ENCODE measurements at places on chromosomes 1 and 21.

GRCh38 chr1:161420763-161421455 is 53.2 kb upstream of the CFAP126 start:
- DNase-seq = no peak

- DNase-seq = no peak
These were observed 48.9 kb upstream of the DIP2A start for GRCh38 chr21:46409641-46410406.

GRCh38 chr21:15135867-15136629 is 71.2 kb upstream of the NRIP1 start:
- DNase-seq = no peak

DNA sequence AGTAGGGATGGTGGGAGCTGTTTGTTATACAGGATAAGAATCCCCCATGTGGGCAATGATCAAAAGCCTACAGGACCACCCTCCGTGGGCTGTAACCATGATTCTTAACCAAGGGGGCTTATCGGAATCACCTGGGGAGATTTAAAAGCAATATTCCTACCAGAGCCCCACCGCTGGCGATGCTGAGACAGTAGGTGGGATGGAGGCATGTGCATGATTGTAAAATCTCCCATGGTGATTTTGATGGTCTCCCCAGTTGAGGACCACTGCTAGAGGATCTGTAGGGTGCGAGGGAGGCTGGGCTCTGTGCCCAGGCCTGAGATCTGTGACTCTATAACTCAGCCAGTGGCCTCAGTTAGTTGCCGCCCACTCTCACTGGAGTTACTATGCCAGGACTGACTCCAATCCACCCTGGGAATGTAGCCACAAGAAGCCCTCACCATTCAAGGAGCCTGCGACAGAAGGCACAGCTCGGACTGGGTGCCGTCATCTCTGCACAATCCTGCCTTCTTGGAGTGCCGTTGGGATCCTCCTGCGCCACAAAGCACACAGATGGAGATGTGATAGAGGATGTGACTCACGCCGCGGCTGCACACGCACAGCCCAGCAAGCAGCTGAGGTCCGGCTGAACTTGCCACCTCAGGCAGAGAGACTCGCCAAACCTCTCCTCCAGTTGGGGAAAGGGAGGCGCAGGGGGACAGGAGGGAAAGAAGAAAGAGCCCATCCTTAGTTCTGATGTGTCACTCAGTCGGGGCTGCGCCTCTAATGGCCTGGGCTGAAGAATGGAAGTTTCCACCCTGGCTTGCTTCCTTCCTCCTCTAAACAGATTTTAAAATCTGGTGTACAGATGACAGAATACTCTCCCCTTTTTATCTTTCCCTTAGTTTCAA is 26.5 kb downstream of the AKNAD1 start:
- DNase-seq = peak; percentile 32

DNA sequence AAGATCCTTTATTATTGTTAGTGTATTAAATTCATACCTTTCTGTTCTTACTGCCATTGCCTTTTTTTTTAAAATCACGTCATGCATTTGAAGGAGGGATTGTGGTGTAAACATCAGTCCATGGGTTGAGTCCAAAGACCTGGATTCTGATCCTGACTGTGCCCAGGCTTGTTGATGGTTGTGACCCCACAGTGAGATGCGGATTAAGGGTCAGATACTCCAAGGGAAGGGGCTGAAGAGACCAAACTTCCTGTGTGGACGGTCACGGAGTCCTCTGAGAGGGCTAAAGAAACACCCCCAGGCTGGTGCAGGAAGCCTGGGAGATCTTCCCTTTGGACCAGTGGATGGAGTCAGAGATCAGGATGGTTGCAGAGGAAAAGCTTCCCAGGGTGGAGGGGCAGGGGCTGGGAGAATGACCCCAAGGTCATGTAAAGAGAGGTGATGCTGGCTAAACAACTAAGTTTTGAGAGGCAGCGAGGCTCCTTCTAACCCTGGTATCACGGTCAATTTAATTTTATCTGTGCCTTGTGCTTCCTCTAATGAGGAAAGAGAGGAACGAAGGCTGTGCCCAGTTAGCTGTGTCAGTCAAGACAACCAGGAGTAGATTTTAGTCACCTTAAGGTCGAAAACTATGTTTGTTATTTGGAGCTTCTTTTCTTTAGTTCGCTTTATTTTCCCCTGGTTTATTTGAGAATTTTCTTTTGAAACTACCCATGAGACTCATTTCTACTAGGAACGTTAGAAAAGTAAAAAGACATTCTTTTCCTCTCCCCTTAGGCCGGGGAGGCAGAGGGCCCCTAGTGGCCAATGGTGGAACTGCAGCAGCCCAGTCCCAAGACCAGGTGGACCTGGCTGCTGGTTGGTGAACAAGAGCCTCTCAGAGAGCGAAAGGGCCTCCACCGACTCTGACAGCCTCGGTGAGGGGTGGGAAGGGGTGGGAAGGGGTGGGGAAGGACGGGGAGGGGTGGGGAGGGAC is 8.7 kb upstream of the GPR161 start:
- peak; percentile 74 for DNase-seq

DNA sequence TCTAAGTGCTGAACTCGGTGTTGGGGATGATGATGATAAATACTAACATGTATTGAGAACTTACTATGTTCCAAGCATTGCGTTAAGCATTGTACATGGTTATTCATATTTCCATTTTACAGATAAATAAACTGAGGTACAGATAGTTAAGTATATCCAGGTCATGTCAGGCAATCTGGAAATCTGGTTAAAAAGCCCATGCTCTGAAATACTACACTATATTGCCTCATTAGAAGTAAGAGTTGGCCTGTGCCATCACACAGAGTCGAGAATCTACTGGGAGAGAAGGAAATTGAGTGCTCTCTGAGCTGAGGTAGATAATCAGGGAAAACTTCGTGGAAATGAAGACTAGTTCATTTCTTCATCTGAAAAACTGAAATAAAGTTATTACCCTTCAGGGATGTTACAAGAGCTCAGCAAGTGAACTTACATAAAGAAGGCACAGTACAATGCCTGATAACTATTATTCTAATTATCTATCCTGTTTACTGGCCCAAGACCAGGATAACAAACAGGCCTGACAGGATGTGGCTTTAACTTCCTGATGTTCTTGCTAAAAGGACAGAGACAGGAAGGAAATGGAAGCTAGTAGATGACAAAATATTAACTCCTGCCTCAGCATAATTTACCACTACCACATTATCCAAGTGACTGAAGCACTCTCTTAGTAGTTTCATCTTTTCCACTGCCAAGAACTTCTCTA is 85.6 kb downstream of the EPS15 start:
- DNase-seq = no peak

DNA sequence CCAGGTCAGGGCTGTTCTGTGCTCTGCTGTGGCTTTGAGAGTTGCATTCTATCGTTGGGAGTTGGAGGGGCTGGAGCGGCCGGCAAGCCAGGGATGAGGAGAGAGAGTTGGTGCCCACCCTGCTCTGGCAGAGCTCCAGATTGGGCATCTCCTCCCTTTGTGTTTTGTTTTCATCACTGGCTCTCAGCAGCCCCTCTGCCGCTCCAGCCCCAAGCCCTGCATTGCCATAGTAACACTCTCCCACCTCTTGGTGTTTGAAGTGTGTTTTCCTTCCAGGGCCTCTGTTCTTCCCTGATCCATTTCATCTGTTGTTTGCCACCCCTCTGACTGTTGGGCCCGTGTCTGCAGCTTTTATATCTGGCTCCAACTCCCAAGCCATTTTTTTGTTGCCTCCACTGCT is 152.7 kb downstream of the URB2 start:
- DNase-seq = no peak

- no peak for DNase-seq
These were observed 43.1 kb upstream of the IGSF21 start for GRCh38 chr1:18064534-18064933.

GRCh38 chr1:112231331-112231730 is 164.7 kb upstream of the CTTNBP2NL start:
- no peak for DNase-seq

- DNase-seq = peak; percentile 46
These were observed 7.4 kb downstream of the MED8 start for GRCh38 chr1:43382027-43382779.

- no peak for DNase-seq
These were observed 380.5 kb upstream of the PRMT6 start for GRCh38 chr1:106676021-106676420.

DNA sequence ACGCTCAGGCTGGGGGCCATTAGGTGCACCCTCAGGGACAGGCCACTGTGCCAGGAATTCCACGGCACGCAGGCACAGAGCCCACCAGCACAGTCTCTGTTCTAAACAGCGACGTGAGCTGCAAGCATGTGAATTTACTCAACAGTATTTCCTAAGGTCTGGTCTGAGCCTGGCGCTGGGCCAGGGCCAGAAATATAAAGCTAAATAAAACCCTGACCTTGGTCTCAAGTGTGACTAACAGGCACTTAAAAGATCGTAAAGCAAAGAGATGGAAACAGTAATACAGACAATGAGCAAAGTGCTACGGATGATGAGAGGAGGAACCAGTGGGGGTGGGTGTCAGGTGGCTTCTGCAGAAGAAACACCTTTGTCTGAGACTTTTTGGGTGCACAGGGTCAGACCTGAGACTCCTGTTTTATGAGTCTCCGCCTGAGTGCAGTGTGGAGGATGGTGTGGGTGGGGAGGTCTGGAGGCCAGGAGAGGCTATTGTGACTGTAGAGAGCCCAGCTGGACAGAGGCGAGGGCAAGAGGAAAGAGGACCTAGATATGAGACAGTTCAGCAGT is 53.4 kb upstream of the EDN2 start:
- no peak for DNase-seq

- DNase-seq = no peak
These were observed 42.4 kb upstream of the C1orf198 start for GRCh38 chr1:230910755-230911117.

DNA sequence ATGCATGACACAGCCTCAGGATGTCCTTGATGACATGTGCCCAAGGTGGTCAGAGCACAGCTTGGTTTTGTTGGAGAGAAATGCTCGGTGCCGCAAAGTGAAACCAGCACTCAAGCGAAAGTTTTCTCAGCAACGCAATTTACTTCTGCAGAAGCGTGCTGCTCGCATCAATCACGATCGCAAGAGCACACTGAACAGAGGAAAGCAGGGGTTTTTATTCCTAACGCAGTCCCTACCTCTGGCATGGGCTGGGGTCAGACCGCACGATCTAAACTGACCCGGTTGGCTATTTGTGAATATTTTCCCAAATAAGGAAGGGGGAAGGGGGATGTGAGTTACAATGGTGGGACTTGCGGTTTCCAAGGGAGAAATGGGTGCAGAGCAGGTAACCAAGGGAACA is 809 bp upstream of the ZNF669 start:
- no peak for DNase-seq

GRCh38 chr1:101003012-101003650 is 22.5 kb downstream of the DPH5 start:
- no peak for DNase-seq

DNA sequence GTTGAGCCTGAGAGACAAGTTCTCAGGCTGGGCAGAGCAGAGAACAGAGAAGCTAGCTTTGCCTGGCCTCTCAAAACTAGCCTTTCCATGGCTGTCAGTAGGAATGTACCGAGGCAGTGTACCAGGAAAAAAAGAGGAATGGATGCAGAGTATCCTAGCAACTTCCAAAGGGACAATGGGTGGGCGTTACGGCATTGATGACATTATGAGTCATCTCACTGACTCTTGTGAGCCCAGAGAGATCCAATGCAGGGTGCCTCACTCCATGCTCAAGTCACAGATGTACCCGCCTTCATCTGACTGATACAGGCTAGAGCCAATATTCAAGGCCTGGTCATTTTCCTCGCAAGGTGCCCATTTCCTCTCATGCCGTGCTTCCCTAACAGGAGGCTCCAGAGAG is 51.4 kb upstream of the C8B start:
- no peak for DNase-seq

- DNase-seq = no peak
These were observed 37.6 kb upstream of the BTG3 start for GRCh38 chr21:17650292-17650691.

DNA sequence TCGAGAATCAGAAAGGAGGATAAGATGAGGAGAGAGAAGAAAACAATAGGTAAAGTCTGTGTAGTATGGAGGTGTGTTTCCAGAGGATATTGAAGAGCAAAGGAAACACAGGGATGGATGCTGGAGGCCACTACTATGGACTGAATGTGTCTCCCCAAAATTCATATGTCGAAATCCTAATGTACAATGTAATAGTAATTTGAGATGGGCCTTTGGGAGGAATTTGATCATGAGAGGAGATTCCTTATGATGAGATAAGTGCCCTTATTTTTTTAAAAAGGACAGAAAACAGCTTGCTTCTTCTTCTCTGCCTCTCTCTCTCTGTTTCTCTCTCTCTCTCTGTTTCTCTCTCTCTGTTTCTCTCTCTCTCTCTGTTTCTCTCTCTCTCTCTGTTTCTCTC is 602.2 kb upstream of the ADAMTS5 start:
- DNase-seq = no peak

DNA sequence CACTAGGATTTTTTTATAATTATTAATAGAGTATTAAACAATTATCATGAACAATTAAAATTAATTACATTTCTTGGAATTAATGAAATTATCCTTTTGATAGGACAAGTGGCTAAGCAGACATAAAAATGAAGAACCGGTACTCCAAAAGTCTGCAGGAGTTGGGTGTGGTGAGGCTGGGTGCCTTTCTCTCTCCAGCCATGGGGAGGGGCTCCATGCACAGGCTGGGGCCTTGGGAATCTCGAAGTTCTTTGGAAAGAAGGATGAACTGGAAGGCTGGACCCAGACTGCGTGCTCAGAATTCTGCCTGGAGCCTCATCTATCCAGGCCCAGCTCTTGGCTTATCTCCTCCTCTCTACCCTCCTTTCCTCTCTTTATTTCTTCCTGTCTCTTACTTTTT is 94.1 kb downstream of the ACTL8 start:
- DNase-seq = no peak

DNA sequence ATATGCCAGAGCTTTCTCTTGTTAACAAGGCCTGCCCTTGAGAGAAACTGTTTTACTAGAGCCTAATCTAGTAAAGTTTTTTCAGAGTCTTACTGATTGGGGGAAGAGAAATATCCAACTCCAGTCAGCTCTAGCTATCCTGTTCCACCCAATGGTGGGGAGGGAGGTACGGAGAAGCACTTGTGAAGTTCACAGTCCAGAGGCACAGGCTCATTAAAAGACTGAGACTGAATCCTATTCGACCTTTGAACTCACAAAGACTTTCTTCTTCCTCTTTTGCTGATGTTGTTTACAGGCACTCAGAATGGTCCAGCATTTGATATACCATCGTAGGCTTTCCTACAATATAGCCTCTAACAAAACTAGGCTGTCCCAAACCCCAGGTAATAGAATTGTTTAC is 15.5 kb upstream of the SFT2D2 start:
- no peak for DNase-seq

GRCh38 chr1:5475572-5475971 is 516.7 kb downstream of the NPHP4 start:
- no peak for DNase-seq

GRCh38 chr21:32096411-32096810 is 182.4 kb downstream of the MIS18A start:
- no peak for DNase-seq
